ENCODE measurements at places on chromosomes 16 and 17.
A peak's percentile ranks its signal among the peaks of the same experiment; 100 is the strongest.

DNA sequence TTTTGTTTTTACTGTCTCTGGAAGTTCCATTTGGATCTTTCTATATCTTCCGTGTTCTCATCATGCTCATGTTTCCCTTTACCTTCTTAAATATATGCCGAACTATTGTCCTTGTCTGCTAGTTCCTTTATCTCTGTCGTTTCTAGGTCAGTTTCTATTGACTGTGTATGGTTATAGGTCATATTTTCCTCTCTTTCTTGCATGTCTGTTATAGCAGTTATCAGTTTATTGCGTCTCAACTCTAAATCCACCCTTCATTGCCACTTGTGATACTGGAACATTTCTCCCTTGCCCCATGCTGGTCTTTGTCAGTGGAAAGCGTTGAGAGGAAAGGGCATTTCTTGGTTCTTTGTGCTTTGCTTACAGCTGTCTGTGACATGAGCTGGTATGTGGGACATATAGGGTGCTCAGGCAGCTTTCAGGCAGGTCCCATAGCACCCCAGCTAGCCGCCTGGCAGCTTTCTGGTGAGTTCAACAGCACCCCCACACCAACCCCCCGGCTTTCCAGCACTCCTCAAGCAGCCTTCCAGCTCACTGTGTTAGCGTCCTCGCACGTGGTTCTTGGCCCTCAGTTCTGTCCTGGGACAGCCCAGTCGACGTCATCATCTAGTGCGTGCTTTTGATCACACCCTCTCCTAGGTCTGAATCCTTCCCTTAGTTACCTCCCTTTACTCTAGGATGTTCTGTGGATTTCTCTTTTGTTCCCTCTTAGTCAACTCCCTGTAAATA, 15.4 kb upstream of the DNASE1 start:
- no peak for DNase-seq

- DNase-seq, result no peak
Measured at GRCh38 chr17:59370593-59371299, 39.3 kb downstream of the YPEL2 start.

DNA sequence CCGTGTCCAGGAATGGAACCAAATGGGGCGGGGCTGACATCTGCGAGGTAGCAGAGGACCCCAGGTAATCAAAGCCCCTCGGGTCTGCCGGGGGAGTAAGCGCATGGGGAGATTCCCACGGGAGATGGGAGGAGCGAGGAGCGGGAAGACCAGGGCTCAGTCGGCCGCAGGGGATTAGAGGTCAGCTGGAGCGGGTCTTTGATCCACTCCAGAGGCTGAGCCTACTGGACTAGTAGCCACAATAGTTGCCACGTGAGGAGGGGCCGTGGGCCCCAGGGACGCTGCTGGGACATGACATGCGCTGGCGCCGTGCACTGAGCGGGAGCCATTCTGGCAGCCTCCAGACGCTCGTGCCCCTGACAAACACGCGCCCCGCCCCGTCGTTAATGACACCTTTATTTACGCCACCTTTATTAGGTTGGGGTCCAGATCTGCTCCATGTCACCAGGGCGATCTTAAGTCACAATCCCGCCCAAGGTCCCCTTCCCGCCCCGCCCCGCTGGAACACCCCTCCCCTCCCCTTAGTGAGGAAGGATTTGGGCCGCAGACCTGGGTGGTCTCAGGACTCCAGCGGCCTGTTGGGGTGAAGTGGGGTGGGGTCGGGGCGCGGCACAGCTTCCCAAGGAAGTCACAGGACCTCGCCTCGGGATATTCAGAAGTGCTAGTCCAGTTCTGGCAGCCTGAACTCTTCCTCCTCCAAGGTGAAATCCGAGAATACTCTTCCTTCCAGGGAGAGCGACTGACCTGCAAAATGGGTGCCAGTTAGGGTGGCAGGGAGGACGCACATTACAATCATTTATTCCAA, 15.0 kb downstream of the PPY start:
- DNase-seq, result no peak

GRCh38 chr16:86991679-86992078, 325.5 kb downstream of the C16orf95 start:
- no peak for DNase-seq

DNA sequence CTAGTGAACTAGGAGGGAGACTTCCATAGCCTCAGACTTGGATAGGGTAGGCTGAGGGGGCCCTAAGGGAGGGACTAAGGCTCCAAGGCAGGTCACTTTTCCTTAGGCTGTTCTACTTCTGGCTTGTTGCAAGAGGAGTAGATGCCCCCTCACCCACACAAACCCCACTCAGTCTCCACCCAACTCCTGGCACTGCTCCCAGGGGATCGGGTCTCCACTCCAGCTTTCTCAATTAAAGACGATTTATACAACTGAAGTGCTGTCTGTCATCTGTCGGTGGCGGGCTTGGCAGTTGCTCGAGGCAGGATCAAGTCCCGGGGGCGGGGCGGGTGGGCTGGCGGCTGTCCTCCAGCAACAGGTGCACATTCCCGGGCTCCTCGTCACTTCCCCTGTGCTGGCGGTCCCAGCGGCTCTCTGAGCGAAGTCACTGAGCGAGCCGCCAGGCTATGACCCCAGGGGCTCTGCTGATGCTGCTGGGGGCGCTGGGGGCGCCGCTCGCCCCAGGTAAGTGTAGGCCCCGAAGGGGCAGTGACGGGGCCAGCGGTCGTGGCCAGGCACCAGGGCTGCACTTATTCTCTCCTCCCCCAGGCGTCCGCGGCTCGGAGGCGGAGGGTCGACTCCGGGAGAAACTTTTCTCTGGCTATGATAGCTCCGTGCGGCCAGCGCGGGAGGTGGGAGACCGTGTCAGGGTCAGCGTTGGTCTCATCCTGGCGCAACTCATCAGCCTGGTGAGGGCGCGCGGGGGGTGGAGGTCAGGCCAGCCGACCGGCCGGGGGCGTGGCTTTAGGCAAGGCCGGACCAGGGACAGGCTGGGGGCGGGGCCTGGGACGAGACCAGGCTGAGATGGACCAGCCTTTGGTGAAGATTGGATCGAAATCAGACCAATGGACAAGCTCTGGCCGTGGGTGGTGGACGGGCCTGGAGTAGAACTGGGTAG, at the start of gene CHRNB1:
Gene CHRNB1 (plus strand): TSS at position 380 of the 937 bp plus-strand sequence. CDS start 67 bp downstream, at position 447.
- peak; percentile 61 for DNase-seq

- no peak for DNase-seq
Measured at GRCh38 chr16:49521734-49522325, 148.2 kb downstream of the C16orf78 start.

- DNase-seq, result no peak
Measured at GRCh38 chr17:51921500-51921899, 237.0 kb downstream of the CA10 start.

- no peak for DNase-seq
Measured at GRCh38 chr17:18235743-18236256, 10.4 kb downstream of the LLGL1 start.

DNA sequence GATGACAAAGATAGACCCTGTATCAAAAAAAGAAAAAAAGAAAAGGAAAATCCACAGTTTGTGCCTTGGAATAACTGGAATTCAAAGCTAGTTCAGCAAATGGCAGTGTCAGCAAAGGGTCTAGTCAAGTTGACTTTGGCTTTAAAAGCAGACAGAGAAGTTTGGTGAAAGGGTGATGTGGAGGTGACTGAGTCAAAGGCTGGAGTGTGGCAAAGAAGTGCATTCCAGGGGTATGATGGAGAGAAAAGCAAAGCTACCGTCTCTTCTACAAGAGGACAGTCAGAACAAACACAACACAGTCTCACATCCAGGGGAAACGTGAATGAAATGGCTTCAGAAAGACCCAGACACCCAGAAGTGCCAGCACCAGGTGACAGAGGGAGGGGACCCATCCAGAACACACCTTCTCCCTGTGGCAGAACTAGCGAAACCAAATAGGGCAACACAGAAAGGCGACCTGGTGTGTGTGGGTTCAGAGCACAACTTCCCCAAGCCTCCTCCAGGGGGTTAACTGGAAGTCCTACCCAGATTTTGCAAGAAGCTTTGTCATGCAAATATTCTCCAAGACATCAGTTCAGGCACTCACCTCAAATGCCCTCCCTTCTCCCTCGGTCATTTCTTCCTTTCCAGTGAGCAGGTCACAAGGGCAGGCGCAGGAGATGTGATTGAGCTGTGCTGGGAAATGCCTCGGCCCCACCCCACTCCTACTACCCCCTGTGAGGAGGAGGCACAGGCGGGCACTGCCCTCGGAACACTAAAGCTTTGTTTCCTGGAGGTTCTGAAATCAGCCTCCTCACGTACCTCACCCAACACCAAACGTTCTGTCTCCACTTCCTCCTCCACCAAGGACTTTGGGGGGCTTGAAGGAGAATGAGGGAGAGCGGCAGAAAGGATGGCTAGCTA, 481.9 kb downstream of the SOX9 start:
- DNase-seq, result no peak

DNA sequence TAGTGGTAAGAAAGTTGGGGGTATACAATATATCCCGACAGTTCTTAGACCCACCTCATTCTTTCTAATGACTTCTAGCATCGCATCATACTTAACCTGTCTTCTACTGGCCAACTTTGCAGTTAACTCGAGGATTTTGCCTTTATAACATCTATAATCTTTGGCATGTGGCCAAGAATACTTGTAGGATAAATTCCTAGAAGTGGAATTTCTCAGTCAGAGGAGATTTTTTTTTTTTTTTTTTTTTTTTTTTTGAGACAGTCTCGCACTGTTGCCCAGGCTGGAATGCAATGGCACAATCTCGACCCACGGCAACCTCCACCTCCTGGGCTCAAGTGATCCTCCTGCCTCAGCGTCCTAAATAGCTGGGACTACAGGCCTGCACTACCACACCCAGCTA, 253.5 kb downstream of the MRTFB start:
- DNase-seq, result no peak

- no peak for DNase-seq
Measured at GRCh38 chr16:20241321-20241720, 86.0 kb downstream of the GP2 start.

- DNase-seq, result no peak
Measured at GRCh38 chr17:61305024-61305423, 94.6 kb upstream of the TBX2 start.

DNA sequence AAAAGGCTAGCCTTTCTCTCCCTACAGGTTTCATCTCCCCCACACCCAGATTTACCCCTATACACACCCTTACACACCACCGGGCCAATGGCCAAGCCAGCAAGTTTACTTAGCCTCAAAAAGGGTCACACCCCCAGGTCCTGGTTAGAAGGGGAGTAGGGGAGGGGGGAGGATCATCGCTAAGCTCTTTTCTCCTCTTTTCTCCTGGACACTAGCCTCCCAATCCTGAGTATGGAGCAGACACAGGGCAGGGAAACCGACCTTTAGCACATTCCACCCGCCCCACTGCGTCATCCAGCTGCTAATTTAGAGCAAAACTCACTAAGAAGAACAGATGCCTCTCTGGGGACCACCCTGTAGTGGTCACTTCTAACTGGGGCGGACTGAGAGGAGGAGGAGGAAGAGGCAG, 4.4 kb downstream of the ACLY start:
- DNase-seq, result no peak

DNA sequence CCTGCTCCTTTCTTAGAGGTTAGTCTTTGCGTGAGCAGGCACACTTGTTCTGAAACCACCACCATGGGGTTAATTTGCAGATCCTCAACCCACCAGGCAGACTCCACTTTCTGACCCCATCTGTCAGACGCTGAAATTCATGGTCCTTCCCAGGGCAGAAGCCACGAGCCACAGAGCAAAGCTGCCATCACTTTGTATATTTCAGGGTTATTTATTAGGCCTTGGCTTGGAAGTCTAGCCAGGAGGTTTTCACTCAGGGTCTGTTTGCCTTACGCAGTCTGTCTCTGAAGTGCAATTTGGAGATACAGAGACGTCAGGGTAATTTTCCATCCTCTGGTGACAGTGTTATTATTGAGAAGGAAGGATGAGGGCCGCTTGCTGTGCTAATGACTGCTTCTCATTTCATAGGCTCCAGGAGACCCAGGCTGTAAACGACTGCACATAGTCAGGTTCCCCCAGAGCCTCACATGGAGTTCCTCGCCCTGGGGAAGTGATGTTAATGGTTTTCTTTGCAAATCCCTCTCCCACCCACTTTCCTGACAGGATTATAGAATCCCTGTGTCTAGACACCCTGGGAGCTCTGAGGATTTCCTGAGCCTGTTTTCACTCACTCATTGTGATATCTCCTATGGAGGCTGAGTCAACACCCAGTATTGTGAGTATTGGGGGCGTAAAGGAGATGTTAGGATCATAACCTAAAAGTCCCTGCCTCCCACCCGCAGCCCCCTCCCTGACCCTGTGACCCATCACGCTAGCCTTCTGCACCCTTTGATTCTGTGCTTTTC, 269.0 kb downstream of the ABCC12 start:
- no peak for DNase-seq

DNA sequence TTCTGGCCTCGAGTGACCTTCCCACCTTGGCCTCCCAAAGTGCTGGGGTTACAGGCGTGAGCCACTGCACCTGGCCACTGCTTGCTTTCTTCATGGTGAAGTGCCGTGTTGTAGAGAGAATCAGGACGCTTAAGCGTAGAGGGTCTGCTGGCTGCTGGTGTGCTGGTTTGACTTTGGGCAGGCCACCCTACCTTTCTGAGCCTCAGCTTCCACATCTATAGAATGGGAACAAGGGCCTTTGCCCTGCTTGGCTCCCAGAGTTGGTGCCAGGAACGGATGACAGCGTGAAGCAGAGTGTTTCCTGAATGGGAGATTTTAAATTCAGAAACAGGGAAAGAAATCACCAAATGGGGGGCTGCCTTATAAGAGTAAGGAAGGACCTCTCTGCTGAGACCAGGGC, 60.9 kb downstream of the NKD1 start:
- DNase-seq, result no peak

- no peak for DNase-seq
Measured at GRCh38 chr16:66712512-66712911, 16.0 kb upstream of the CMTM4 start.

GRCh38 chr16:13811834-13812233, 108.1 kb upstream of the ERCC4 start:
- no peak for DNase-seq

GRCh38 chr17:79562192-79562930, 48.5 kb downstream of the RBFOX3 start:
- DNase-seq, result no peak

- DNase-seq, result no peak
Measured at GRCh38 chr17:31556969-31557645, 165.6 kb downstream of the RAB11FIP4 start.

DNA sequence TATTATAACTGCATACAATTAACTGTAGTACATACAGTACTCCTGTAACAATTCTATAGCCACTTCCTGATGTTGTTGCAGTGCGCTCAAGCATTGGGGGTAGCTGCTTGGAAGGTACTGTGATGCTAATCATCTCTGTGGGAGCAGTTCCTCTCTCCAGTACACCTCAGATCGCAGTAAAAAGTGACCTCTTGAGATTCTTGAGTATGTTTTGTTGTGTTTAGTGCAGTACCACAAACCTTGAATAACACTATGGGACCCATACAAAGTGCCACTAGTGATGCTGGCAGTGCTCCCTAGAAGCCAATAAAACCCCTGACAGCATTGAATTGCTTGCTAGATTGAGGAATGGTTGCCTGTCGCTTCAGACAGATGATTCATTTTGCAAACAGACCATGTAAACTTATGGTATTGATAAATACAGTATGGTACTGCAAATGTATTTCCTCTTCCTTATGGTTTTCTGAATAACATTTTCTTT, 193.0 kb downstream of the SPECC1 start:
- no peak for DNase-seq

GRCh38 chr17:56909742-56910508, 3.9 kb downstream of the TRIM25 start:
- DNase-seq, result no peak

GRCh38 chr16:53014287-53014686, 38.4 kb downstream of the CHD9NB start:
- DNase-seq, result no peak

GRCh38 chr16:19555938-19556771, 652 bp downstream of the VPS35L start:
- DNase-seq, result peak; percentile 18

- DNase-seq, result peak; percentile 17
Measured at GRCh38 chr17:55601874-55602364, 90.7 kb upstream of the SMIM36 start.

GRCh38 chr17:17590141-17590751, 1.3 kb downstream of the PEMT start:
- DNase-seq, result no peak
